ENCODE measurements at places on chromosomes 7 and 10.

DNA sequence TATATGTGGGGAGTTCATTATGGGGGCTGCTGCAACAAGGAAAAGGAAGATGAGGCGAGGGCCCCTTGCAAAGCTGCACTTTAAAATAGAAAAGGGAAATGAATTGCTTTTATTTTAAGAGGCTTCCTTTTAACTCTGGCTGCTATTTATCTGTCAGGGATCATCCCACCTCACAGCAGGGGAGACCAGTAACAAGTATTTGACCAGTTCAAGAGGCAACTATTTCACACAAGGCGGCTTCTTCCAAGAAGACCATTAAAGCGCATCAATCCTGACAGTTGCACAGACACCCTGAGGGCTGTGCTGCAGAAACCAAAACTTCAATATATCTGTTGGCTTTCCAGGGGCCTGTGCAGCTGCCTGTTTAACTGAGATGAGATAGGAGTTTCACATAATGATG lies 1009.2 kb downstream of the SORCS3 start:
- no peak for DNase-seq

GRCh38 chr7:28812616-28813015 lies 145.5 kb downstream of the TRIL start:
- DNase-seq: no peak

DNA sequence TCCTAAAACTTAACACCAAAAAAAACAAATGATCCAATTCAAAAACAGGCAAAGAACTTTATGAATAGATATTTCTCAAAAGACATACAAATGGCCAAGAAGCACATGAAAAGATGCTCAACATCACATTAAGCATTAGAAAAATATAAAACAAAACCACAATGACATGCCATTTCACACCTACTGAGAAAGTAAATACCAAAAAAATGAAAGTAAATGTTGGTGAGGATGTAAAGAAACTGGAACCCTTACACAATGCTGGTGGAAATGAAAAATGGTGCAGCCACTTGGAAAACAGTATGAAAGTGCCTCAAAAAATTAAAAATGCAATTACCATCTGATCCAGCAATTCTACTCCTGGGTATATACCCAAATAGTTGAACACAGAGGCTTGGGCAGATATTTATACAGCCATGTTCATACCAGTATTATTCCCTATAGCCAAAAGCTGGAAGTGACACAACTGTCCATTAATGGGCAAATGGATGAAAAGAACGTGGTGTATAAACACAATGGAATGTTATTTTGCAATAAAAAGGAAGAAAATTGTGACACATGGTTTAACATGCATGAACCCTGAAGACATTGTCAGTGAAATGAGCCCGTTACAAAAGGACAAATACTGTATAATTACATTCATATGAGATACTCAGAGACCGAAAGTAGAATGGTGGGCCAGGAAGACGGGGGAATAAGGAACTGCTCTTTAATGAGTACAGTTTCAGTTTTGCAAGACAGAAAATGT lies 89.0 kb downstream of the JMJD1C start:
- no peak for DNase-seq

- no peak for DNase-seq
Observed at GRCh38 chr10:35874311-35875015, 232.4 kb upstream of the FZD8 start.

GRCh38 chr10:107969936-107970335 lies 805.4 kb upstream of the SORCS1 start:
- DNase-seq: no peak

DNA sequence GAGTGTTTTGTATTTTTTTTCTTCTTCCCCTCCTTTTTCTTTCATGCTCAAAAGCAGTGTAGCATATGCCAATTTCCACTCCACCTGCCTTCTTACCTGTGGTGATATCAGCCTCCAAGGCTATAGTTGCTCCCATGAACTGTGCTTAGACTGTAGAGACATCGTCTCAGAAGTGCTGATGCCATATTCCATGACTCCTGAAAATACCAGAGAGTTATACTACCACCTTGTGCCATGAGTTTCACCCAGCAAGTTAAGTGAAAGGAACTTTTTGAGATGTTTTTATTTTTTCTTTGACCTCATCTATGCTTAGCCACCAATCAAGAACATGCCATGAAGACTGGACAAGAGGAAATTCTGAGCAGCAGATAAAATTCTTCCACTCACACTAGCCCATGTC lies 142.8 kb upstream of the SEMA3E start:
- DNase-seq: no peak

GRCh38 chr10:5314840-5315239 lies 49.9 kb upstream of the UCN3 start:
- no peak for DNase-seq

DNA sequence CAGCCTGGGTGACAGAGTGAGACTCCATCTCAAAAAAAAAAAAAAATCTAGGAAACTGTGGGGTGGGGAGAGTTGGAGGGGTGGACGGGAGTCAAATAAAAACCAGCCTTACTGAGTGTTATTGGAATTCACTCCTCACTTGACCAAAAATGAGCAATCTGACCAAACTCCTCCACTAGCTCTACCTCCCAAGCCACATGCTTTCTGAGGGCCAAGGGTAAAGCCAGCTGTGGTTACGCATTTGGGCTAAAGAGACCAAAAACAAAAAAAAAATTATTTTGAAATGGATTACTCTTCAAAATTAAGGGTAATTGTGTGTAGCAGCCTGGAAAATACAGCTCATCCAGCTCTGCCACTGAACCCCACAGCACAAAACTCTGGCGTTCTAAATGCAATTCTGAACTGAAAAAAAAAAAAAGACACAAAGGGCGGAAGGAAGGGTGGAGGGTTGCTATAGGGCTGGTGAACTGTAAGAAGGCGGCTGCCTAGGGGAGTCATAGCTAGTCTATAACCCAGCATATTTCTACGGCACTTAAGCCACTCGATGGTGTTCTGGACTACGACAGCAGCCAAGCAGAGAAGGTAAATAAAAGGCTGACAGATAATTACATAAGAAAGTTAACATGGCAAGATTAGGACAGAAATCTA lies 7.8 kb downstream of the ELMO1 start:
- no peak for DNase-seq

- DNase-seq: no peak
Observed at GRCh38 chr10:98636921-98637329, 190.2 kb upstream of the HPS1 start.
